ENCODE measurements at places on chromosomes 5 and 9. TPM values are rescaled to one million over a fixed set of nuclear protein-coding genes. Genes with fewer than 3 reads are reported as not detected.
A peak's percentile ranks its signal among the peaks of the same experiment; 100 is the strongest.

Gene SMIM33
- not detected for total RNA-seq

DNA sequence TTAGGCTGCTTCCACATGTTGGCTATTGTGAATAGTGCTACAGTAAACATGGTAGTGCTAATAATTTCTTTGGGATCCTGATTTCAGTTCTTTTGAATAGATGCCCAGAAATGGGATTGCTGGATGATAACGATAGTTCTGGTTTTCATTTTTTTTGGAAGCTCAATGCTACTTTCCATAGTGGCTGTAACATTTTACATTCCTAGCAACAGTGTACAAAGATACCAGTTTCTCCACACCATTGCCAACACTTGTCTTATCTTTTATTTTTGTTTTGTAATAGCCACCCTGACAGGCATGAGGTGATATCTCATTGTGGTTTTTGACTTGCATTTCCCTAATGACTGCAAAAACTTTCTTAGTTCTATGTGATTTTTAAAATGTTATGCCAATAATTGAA is 68.8 kb upstream of the LRRC70 start:
- DNase-seq, result no peak

- DNase-seq, result no peak
Observed at GRCh38 chr5:60886158-60886557, 42.1 kb upstream of the ELOVL7 start.

Gene PCDHB4
- 0.04 TPM for total RNA-seq

DNA sequence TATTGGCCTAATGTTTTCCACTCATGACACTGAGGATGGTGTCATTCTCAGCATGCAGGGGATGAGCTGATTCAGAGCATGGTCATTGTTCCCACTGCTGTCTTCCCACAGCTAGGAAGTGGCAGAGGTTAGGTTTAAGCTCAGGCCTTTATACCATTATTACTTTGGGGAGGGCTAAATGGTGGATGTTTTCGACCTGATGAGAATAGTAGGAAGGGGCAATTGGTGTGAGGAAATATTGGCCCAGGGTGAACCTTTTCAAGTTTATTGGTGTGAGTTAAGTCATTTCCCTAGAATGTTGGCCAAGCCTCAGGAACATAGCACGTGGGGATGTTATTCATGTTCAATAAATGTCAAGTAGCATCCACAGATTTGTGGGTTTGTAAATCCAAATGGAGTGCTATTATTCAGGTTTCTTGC is 59.6 kb downstream of the ARHGAP26 start:
- peak; percentile 64 for DNase-seq

DNA sequence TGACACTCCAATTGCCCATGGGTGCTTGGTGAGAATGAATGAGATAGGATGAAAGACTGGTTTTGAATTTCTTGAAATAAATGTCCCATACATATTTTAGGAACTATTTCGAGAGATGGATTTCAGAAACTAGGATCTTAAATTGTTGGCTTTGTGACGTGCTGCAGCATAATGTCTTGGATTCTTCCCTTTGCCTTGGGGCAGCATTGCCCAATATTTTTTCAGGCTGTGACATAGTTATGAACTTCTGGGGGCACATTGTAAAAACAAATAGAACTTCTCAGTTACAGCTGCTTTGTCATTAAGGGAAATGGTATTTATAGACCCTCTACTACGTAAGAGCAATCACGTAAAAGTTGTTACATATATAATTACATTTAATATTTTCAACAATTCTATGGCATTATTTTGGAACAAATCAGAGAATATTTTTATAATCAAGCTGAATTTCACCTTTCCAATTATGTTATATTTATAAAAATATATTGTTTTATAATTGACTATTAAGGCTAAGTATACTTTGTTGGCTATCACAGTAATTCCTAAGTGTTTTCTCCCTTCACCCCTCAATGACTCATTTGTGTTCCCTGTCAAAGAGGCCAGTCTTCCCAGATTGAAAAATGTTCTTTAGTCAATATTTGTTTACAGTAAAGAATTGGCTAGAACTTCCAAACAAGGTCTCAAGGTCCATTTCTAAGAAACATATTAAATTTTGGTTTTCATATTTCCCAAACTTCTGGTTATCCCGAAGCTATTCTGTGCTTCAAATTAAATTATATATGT is 1388.3 kb upstream of the ACO1 start:
- no peak for DNase-seq

Gene C9orf50
- not detected for total RNA-seq

DNA sequence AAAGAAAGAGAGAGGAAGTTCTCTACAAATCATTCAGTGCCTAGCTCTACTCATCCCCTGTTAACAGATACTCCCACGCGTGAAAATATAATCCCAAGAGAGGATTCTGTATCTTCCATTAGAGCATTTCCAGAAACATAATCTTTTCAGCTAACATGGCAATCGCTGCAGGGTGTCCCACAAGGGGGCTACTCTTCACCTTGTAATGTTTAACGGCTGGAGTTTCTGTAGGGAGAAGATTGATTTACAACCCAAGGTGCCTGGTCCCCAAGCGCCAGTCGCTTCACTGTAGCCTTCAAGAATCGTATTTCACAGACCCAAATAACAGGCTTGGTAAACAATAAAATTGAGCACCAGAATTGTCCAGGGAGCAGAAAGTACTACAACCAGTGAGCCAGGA is 318.7 kb downstream of the TLE1 start:
- DNase-seq, result no peak

DNA sequence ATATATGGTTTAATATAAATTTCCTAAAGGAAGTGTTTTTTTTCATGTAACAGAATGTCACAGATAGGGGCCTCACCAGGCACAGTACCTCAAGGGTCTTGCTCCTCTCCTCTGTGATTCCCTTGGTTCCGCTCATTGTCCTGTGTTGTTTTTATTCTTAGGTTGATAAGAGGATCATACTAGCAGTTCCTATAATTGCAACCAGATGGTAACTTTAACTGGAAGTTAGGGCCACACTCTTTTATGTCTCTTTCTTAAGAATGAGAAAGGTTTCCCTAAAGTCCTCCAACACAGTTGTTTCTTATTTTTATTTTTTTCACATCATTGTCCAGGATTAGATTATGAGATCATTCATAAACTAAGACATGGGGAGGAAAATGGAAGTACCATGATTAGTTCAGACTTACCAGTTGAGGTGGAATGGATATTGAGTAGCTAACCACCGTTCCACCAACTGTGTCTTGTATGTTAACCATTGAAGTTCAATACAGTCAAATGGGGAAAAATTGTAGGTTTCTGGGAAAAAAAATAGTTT is 41.1 kb downstream of the FAM174A start:
- DNase-seq, result peak; percentile 49

- DNase-seq, result peak; percentile 70
Observed at GRCh38 chr5:14193496-14193895, 50.4 kb downstream of the TRIO start.

DNA sequence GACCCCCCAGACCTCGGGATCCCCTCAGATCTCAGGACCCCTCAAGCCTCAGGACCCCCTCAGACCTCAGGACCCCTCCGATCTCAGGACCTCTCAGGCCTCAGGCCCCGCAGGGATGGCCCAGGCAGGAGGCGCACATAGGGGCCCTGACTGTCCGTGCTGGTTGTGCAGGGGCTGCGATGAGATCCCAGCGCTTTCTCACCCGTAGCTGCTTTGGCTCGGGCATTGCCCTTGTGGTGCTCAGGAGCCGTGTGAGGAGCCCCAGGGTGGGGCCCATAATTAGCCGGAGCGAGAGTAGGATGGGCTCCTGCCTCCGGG is 680 bp upstream of the LPCAT1 start:
- DNase-seq, result no peak

- no peak for DNase-seq
Observed at GRCh38 chr5:50874306-50875001, 208.0 kb downstream of the PARP8 start.

- no peak for DNase-seq
Observed at GRCh38 chr5:169527863-169528262, 55.7 kb upstream of the SPDL1 start.

Gene DNAJA1
- total RNA-seq, result 113 TPM

DNA sequence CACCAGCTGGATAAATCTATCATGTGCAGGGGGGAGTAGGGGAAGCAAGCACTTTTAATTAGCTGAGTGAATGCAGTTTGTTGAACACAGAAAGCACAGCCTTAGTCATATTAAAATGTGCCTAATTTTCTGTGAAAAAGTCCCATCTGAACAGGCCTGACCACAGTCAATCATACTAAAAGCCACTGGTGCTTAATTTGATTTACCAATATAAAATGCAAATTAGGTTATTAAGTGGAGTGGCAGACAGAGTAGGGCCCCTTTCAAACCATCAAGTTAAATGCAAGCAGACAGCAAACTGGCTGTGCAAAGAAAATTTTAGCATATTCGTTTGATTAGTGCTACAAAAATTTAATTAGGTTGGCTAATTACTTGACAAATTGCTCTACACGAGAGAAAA is 176.1 kb downstream of the ISL1 start:
- no peak for DNase-seq

- peak; percentile 26 for DNase-seq
Observed at GRCh38 chr5:42889311-42889933, 77.7 kb upstream of the SELENOP start.

Gene KIF4B
- 0.13 TPM for total RNA-seq

GRCh38 chr9:112296929-112297328 is 36.5 kb downstream of the PTBP3 start:
- DNase-seq, result no peak

- DNase-seq, result no peak
Observed at GRCh38 chr5:96493219-96493790, 60.3 kb upstream of the PCSK1 start.

DNA sequence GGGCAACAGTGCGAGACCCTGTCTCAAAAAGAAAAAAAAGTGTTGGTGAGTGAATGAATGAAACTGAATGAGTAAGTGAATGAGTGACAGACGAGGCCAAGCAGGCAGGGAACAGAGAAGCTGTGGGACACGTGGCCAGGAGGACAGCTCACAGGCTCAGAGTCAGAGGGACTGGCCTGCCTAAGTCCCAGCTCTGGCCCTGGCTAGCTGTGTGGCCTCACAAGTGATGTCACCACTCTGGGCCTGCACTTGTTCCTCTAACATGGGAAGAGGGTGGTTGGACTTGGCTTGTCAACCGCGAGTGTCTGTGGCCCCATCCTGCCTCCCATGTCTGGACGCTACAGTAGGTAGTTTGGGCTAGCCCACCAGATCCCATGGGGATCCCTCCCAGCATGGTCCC is 4.7 kb upstream of the PLPP7 start:
- no peak for DNase-seq

- DNase-seq, result no peak
Observed at GRCh38 chr9:105154723-105155191, 89.7 kb upstream of the SLC44A1 start.

Measured in pulmonary artery endothelial cell (primary cell).